PC-3 (cell line): ENCODE measurements at places on chromosomes 2 and 18. TPM values are rescaled to one million over a fixed set of nuclear protein-coding genes. Genes with fewer than 3 reads are reported as not detected.

Gene PCARE
- not detected in 2 replicates for total RNA-seq

Gene IL1RN
- total RNA-seq: 1.3 and 8.2 TPM in 2 replicates

Gene RBM45
- total RNA-seq: 10.5 and 14.3 TPM in 2 replicates

Gene ACOXL
- total RNA-seq: 15.5 and 16.3 TPM in 2 replicates

Gene GAL3ST2
- total RNA-seq: not detected in 2 replicates

Gene HOXD3
- 3.0 and 4.4 TPM in 2 replicates for total RNA-seq

Gene ARL6IP6
- 19.0 and 21.4 TPM in 2 replicates for total RNA-seq

Gene HOXD4
- total RNA-seq: 0.29 and 1.8 TPM in 2 replicates

Gene ZAP70
- total RNA-seq: not detected in 2 replicates

Gene NFE2L2
- total RNA-seq: 17.3 and 24.2 TPM in 2 replicates

Gene PDE1A
- not detected in 2 replicates for total RNA-seq

Gene ADAM23
- total RNA-seq: 0.22 and 0.69 TPM in 2 replicates
